ENCODE measurements at places on chromosomes 7 and 10. TPM values are rescaled to one million over a fixed set of nuclear protein-coding genes. Genes with fewer than 3 reads are reported as not detected.

GTPBP4 gene
- 66.1 TPM for total RNA-seq

MYH16 gene
- total RNA-seq, result not detected

MYOZ1 gene
- not detected for total RNA-seq

FRAT2 gene
- total RNA-seq, result 14.4 TPM

EFCAB10 gene
- not detected for total RNA-seq

ZC3HAV1L gene
- total RNA-seq, result 17.9 TPM

SMIM30 gene
- total RNA-seq, result 25.5 TPM

RPS24 gene
- total RNA-seq, result 1,320 TPM

ANKRD1 gene
- total RNA-seq, result not detected

TES gene
- total RNA-seq, result 98.5 TPM

AKR1E2 gene
- 2.5 TPM for total RNA-seq

CRYGN gene
- total RNA-seq, result not detected

SEPHS1 gene
- 55.2 TPM for total RNA-seq

PLXNA4 gene
- total RNA-seq, result 1.2 TPM

RRP12 gene
- total RNA-seq, result 30.7 TPM

PRF1 gene
- total RNA-seq, result 433 TPM

AOAH gene
- 44.5 TPM for total RNA-seq
